Ovary (tissue), 10 donors: ENCODE measurements at places on chromosomes 5 and 9. TPM values are rescaled to one million over a fixed set of nuclear protein-coding genes. Genes with fewer than 3 reads are reported as not detected.

DNA sequence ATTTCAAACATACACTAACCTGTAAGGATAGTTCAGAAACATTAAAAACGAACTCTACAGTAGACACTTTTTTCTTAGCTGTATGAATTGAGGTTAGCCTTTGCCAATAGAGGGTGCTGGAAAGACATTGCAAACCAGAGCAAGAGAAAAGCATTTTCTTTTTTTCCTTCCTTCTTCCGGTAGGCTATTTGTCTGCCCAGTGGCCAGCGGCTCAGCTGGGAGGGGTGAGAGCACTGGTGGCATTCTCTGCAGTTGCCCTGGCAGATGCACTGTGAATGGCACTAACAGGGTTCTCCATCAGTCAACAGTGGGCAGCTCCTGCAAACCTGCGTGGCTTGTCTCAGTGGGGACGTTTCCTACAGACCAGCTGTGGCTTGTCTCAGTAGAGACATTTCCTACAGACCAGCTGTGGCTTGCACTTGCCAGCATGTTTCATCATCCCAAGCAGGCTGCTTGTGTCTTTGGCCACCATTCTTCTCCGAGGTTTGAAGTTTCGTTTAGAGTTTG lies 984.5 kb upstream of the CDH18 start:
- H3K4me1 ChIP-seq = no peaks in the 10 kb centered on the region
- H3K27ac ChIP-seq = no peak overlapping the region
- no peak overlapping the region for H3K4me3 ChIP-seq
- H3K27me3 ChIP-seq = no peaks in the 10 kb centered on the region

DNA sequence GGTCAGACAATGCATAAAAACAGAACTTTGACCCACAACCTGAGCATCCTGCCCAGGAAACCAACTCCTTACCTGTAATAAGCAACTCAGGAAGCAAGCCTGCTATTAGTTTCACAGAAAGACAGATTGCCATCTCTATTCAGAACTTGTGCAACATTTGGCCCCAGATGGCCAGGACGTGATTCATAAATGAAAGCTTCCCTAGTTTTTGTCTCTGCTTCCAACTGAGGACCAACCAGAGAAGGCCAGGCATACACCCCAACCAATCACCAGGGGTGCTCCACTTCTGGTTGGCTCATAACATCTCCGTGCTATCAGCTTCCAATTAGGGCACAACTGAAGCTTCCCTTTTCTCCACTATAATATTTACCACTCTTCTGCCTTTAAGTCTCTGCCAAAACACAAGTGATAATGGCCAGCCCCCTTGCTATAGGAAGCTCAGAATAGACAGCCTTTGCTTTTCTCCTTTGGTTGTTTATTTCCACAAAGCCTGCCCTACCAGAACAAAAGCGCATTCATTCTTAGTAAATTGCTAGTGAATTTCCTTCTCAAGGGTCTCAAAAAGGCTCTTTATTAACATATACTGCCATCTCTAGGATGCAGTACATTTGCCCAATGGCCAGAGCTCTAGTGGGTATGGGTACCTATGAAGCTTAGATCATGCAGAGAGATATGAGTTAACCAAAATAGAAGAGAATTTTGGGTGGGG lies 289.7 kb upstream of the DAP start:
- no peaks in the 10 kb centered on the region for H3K36me3 ChIP-seq
- H3K4me3 ChIP-seq = no peak overlapping the region
- H3K27ac ChIP-seq = no peak overlapping the region
- DNase-seq = no peak
- H3K4me1 ChIP-seq = no peaks in the 10 kb centered on the region

DNA sequence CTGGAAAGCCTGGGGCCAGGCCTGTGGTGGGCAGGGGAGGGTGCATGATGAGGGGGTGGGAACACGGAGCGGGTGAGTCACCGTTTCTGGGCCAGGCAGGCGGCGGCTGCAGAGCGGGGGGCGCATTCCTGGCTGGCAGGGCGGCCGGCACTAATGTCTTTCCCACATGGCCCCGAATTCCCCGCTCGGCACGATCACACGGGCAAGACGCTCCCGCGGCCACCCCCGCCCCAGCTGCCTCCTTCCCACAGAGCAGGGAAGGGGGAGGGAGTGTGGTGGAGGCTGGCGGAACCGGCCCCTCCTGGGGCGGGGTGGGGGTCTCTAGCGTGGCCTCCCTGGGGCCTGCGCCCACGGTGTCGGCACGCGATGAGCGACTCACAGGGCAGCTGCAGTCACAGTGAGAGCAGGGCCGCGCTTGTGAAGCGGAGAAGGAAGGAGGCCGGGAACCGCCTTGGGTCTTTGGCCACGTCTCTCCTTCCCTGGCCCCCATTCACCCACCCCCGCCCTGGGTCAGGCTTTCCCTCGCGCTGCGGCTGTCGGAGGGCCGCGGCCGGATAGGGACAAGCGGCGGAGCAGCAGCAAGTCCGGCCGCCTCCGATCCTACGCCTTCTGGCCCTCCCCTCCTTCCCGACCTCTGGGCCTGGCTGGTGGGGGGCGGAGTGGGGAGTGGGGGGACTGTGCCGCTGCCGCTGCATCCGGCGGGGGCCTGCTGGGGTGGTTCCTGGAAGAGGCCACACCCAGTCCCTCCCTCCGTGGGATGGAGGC lies 48.9 kb downstream of the CXXC5 start:
- no peaks in the 10 kb centered on the region for H3K36me3 ChIP-seq
- peak overlapping the region; percentile 46 for H3K27ac ChIP-seq
- H3K27me3 ChIP-seq = no peaks in the 10 kb centered on the region
- peak overlapping the region; percentile 31 for H3K4me3 ChIP-seq

ZFP2 gene
- 4.2 TPM for total RNA-seq

NEUROG1 gene
- not detected for total RNA-seq

- no peak overlapping the region for H3K4me3 ChIP-seq
- no peaks in the 10 kb centered on the region for H3K4me1 ChIP-seq
- H3K27me3 ChIP-seq = no peaks in the 10 kb centered on the region
- no peak for DNase-seq
- no peak overlapping the region for H3K27ac ChIP-seq
These were observed 311.3 kb downstream of the TUSC1 start for GRCh38 chr9:25366906-25367305.

DNA sequence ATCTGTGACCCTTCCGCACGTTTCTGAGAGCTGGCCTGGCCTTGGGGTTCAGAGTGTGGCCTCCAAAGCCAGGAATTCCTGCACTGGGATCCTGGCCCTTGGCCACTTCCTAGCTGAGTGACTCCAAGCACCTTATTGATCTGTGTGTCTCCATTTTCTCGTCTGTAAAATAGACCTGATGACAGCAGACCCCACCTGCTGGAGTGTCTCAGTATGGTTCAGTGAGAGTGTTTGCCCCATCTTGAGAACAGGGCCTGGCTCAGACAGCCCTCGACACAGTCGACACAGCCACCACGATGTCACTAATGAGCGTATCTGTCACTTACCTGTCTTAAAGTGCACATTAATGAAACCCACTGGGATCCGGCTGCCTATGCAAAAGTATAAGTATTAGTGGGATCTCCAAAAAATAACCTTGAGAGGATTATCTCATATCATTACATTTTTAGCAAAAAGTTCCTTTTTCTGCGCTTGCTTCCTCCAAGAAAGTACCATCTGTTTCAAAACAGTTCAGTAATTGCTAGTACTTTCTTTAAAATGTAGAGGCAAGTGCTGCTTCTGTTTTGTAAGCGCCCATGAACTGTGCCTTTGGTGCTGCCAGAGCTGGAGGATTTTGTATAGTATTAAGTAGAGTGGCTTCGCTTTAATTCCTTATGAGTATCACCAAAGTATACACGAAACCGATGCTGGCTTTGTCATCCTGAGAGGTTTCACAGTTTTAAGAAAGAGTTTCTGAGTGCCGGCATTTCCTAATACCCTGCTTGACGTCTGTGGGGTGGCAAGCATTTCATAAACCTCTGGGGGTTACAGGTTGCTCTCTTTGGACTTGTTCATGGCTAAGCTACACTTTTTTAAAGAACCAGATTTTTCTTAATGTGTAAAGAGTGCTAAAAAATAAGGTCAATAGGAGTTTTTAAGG lies 31.7 kb downstream of the UBE2QL1 start:
- H3K4me1 ChIP-seq = no peaks in the 10 kb centered on the region
- no peaks in the 10 kb centered on the region for H3K27me3 ChIP-seq
- no peaks in the 10 kb centered on the region for H3K36me3 ChIP-seq
- H3K27ac ChIP-seq = no peak overlapping the region
- H3K4me3 ChIP-seq = no peak overlapping the region

DNA sequence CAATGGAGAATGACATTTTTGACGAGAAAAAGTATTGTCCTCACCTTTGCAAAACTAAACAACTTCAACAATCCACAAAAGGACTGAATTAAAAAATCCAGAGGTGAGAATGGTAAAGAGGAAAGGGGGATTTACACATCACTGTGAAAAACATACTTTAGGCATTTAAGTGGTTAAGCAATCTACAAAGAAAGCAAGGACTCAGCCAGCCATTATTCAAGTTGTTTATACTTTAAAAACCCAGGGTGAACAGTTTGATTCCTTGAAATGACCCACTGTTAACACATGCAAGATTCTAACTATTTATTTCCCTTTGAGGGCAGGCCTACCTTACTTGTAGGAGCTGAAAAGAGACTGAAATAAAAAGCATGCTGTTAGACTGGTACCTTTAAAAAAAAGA lies 29.3 kb downstream of the TUT7 start:
- H3K36me3 ChIP-seq = no peaks in the 10 kb centered on the region
- H3K4me1 ChIP-seq = no peaks in the 10 kb centered on the region
- H3K27ac ChIP-seq = no peak overlapping the region
- no peak overlapping the region for H3K4me3 ChIP-seq
- no peak for DNase-seq

AQP7 gene
- total RNA-seq = 1.7 TPM

DNA sequence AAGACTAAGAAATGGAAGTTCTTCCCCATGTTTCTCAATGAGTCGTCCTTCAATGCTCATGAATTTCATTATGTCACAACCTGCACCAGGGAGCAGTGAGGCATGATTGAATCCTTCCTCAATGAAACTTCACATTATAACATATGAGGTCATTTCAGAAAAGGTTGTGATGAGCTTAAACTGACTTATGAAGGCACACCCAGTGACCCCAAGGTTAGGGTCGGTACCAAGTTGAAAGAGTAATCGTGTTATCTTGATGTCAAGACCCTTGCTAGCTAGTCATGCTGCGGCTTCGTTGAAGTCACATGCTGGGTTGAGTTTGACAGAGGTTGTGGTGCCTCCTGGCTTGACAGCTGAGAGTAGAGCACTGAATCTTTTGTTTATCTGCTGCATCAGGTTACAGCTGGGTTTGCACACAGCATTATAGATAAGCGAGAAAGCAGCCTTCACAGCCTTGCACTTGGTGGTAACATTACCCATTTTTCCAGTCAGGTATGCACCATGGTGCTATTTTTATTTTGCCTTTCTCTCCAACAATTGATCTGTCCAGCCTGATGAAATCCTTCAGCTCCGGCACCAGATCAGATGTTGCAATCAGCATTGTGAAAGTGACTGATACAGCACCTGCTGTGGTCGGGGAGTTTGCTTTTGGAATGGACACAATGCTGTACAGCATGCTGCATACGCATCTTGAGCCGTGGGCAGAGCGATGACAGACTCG lies 133.2 kb downstream of the ERCC6L2 start:
- no peak overlapping the region for H3K4me3 ChIP-seq
- no peak overlapping the region for H3K27ac ChIP-seq
- H3K4me1 ChIP-seq = no peaks in the 10 kb centered on the region

DNA sequence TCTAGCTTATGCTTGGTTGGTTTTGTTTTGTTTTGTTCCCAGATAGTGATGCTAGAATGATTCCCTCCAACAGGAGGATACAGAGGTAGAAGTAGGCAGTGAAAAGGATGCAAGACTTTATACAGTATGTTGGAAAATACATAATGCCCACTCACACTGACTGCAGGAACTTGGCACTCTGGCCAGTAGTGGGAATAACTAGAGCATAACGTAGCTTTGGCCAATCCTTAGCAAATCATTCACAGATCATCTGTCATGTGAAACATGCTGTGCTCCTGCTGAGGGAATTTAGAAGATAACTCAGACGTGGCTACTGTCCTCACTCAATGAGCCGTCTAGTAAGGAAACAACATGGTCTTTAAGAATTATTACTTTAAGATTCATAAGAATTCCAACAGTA lies 13.5 kb downstream of the CFAP90 start:
- H3K4me1 ChIP-seq = no peaks in the 10 kb centered on the region
- no peak overlapping the region for H3K4me3 ChIP-seq
- no peaks in the 10 kb centered on the region for H3K36me3 ChIP-seq

DNA sequence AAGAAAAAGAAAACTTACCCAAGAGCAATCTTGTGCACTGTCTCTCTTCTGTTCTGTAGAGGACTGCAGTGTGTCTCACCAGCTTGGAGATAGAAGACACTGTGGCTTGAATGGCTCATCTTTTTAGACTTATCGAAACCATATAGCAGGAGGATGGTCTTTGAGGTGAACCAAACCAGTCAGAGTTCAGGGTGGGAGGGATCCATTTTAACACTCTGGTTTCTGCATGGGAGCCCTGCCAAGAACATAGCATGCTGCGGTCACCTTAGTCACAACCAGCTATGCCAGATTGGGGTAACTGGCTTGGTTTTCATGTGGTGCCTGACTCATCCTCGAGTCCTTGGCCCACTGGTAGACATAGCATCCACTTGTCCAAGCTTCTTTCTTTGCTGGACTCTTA lies 135.1 kb downstream of the PAPPA start:
- no peak overlapping the region for H3K4me3 ChIP-seq
- no peaks in the 10 kb centered on the region for H3K36me3 ChIP-seq
- no peak for DNase-seq

- no peaks in the 10 kb centered on the region for H3K36me3 ChIP-seq
- no peaks in the 10 kb centered on the region for H3K27me3 ChIP-seq
- H3K4me1 ChIP-seq = no peaks in the 10 kb centered on the region
- H3K4me3 ChIP-seq = no peak overlapping the region
- no peak for DNase-seq
- H3K27ac ChIP-seq = no peak overlapping the region
These were observed 9.9 kb downstream of the TMEM232 start for GRCh38 chr5:110716247-110717245.

- no peak overlapping the region for H3K4me3 ChIP-seq
- no peak for DNase-seq
- H3K36me3 ChIP-seq = no peaks in the 10 kb centered on the region
- H3K27me3 ChIP-seq = no peaks in the 10 kb centered on the region
These were observed 114.3 kb downstream of the STARD4 start for GRCh38 chr5:111398013-111398412.

- no peak overlapping the region for H3K27ac ChIP-seq
- no peak overlapping the region for H3K4me3 ChIP-seq
- no peak for DNase-seq
- H3K4me1 ChIP-seq = peaks cover 4% of the 10 kb centered on the region
- H3K27me3 ChIP-seq = no peaks in the 10 kb centered on the region
These were observed 81.6 kb downstream of the NDUFS4 start for GRCh38 chr5:53642061-53642460.

TAF9 gene
- 19.7 TPM for total RNA-seq

GRCh38 chr5:116271446-116272025 lies 186.7 kb downstream of the COMMD10 start:
- no peaks in the 10 kb centered on the region for H3K36me3 ChIP-seq
- H3K27ac ChIP-seq = no peak overlapping the region
- H3K27me3 ChIP-seq = no peaks in the 10 kb centered on the region
- DNase-seq = no peak
- H3K4me3 ChIP-seq = no peak overlapping the region

DNA sequence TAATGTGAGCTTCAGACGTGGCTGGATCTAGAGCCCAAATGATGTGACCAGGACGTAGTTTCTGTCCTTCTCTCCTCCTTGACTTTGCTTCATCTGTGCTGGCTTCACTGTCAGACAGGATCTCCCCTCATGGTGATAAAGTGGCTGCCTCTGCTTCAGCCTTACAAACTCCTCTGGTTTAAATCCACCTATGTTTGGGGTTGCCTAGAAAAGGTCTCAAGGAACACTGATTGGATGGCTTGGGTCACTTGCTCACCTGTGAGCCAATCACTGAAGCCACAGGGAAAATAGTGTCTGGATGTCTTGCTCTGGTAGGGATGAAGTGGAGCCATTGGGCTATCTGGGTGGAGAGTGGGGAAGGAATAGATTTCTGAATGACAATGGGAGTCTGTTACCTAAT lies 36.1 kb downstream of the FGF18 start:
- H3K27me3 ChIP-seq = no peaks in the 10 kb centered on the region
- H3K4me3 ChIP-seq = no peak overlapping the region
- no peaks in the 10 kb centered on the region for H3K36me3 ChIP-seq
